H54 (cell line): ENCODE measurements at places on chromosomes 7 and 10.

GRCh38 chr7:133703547-133703946 is 423.6 kb upstream of the LRGUK start:
- no peak for DNase-seq

GRCh38 chr10:61173450-61173849 is 229.5 kb upstream of the RHOBTB1 start:
- DNase-seq, result no peak

- DNase-seq, result no peak
Observed at GRCh38 chr7:112308974-112309373, 102.5 kb downstream of the ZNF277 start.

- DNase-seq, result no peak
Observed at GRCh38 chr7:28731092-28731658, 227.0 kb downstream of the TRIL start.

GRCh38 chr7:97872025-97872669 is at the start of gene ASNS:
Gene ASNS (minus strand): TSS chr7:97872408. CDS start chr7:97869156, 3,252 bp downstream.
- peak; percentile 83 for DNase-seq

- peak; percentile 79 for DNase-seq
Observed at GRCh38 chr10:99395750-99396445, 34.5 kb downstream of the GOT1 start.

GRCh38 chr7:27442455-27442854 is 199.9 kb downstream of the EVX1 start:
- peak; percentile 41 for DNase-seq

DNA sequence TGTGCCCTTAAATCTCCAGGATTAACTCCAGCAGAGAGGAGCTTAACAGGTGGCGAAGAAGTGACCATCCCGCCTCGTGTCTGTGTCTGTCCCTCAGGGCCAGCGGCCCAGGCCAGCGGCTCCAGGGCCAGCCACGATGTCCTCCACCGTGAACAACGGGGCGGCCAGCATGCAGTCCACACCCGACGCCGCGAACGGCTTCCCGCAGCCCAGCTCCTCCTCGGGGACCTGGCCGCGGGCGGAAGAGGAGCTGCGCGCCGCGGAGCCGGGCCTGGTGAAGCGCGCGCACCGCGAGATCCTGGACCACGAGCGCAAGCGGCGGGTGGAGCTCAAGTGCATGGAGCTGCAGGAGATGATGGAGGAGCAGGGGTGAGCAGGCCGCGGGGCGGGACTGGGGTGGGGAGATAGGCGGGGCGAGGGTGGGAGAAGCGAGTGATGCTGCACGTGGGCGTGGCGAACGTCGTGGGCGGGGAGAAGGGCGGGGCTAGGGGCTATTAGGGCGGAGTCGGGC is 33.3 kb downstream of the SRRM3 start:
- peak; percentile 59 for DNase-seq
